Left lung (tissue), 14 donors: ENCODE measurements at places on chromosomes 3 and 15. TPM values are rescaled to one million over a fixed set of nuclear protein-coding genes. Genes with fewer than 3 reads are reported as not detected.

- no peaks in the 10 kb centered on the region for H3K27me3 ChIP-seq
- no peaks in the 10 kb centered on the region for H3K36me3 ChIP-seq
- H3K27ac ChIP-seq = no peak overlapping the region
- H3K4me1 ChIP-seq = no peaks in the 10 kb centered on the region
- DNase-seq = no peak
Observed at GRCh38 chr3:86996261-86996955, 5.5 kb upstream of the VGLL3 start.

DNA sequence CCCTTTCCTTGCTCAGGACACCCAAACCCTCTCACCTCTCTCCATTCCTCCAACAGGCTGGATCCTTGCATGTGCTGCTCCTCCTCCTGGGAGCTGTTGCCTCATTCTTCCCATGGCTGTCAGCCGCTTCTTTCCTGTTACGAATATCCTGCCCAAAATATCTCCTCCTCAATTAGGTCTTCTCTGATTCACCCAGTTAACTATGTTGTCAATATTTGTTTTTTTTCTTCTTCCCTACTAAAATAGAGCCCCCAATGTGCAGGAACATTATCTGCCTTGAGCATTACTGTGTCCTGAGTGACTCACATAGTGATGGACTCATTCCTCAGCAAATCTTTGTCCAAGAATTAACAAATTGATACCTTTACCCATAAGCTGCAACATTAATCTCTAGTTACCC, 357.2 kb downstream of the CLSTN2 start:
- H3K36me3 ChIP-seq = no peaks in the 10 kb centered on the region
- no peak for DNase-seq
- no peaks in the 10 kb centered on the region for H3K4me1 ChIP-seq
- no peak overlapping the region for H3K27ac ChIP-seq

CLDN18 gene
- polyA plus RNA-seq = 140 TPM

DNA sequence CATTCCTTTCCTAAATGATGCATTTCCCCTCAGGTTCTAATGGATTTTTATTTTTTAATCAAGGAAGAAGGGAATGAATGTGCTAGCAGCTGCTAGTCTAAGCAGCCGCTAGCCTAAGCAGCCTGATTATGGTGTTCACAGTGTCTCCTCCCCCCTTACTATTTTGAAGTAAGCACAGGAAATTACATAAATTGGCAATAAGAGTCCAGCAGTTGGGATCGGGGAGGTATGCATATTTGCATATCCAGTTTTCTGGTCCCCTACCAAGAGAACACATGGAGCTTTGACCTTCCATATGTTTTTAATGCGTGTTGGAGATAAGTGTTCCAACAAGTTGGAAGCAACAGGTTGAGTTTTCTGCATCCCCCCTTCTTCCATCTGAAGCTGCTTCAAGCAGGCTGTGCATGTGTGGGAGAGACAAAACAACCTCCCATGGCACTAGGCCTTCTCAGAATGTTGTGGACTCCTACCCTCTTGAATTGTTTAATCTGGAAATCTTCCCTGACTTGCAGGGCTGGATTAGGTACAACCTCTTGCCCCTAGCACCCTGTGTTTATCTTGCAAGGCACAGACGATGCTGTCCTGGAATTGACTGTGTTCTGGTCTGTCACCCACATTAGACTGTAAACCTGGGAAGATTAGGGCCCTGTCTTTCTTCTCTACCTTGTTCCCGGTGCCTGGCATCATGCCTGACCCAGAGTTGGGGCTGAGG, 124.8 kb upstream of the LRIG1 start:
- no peak overlapping the region for H3K27ac ChIP-seq
- H3K27me3 ChIP-seq = no peaks in the 10 kb centered on the region
- no peaks in the 10 kb centered on the region for H3K4me1 ChIP-seq
- H3K36me3 ChIP-seq = no peaks in the 10 kb centered on the region

- peak; percentile 61 for DNase-seq
- peaks cover 63% of the 10 kb centered on the region for H3K4me1 ChIP-seq
- no peaks in the 10 kb centered on the region for H3K36me3 ChIP-seq
- H3K27ac ChIP-seq = peak overlapping the region; percentile 95
- H3K4me3 ChIP-seq = peak overlapping the region; percentile 58
Observed at GRCh38 chr3:52246728-52247408, 1.3 kb downstream of the PPM1M start.

GASK1A gene
- polyA plus RNA-seq = 3.1 TPM

GRCh38 chr3:32641356-32641755, 43.6 kb upstream of the CNOT10 start:
- no peaks in the 10 kb centered on the region for H3K36me3 ChIP-seq
- H3K4me1 ChIP-seq = no peaks in the 10 kb centered on the region

BAHD1 gene
- 11.7 TPM for polyA plus RNA-seq

- no peak for DNase-seq
- H3K27me3 ChIP-seq = no peaks in the 10 kb centered on the region
- H3K36me3 ChIP-seq = no peaks in the 10 kb centered on the region
- no peak overlapping the region for H3K4me3 ChIP-seq
- no peaks in the 10 kb centered on the region for H3K4me1 ChIP-seq
Observed at GRCh38 chr3:1583044-1583443, 490.2 kb downstream of the CNTN6 start.

DNA sequence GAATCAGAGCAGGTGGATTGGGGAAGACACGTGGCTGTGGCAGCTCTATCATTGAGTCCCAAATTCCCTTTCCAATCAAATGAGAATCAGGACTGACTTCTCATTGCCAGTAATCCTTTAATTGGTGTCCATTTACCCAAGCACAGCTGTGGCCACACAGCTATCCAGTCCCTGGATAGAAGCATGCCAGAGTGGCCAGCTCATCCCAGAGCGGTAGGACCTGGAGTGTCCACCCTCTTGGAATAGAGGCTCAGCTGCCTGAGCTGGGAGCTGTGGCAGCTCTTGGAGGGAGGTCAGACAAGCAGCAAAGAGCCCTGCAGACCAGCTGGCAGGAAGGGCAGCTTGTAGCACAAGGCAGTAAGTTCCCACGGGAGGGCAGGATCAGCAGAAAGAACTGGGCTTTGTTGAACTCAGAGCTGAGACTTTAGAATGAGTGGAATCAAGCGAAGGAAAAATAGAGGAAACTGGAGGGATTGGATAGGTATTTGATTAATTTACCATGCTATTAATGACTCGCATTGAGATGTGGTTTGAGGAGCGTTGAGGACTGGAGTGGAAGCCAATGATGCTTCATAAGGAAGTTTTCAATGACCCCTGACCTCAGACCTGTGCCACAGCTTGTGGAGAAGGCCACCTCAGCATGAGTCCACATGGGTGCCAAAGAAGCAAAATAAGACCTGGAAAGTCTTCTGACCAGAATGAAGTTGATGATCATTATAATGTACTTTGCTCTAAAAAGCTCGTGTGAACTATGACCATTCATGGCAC, 6.9 kb upstream of the ALPK3 start:
- H3K27me3 ChIP-seq = no peaks in the 10 kb centered on the region
- DNase-seq = no peak
- H3K4me1 ChIP-seq = no peaks in the 10 kb centered on the region
- no peak overlapping the region for H3K4me3 ChIP-seq
- no peaks in the 10 kb centered on the region for H3K36me3 ChIP-seq

- no peaks in the 10 kb centered on the region for H3K36me3 ChIP-seq
- H3K27ac ChIP-seq = no peak overlapping the region
- H3K4me1 ChIP-seq = no peaks in the 10 kb centered on the region
- no peak for DNase-seq
Observed at GRCh38 chr15:49492151-49492550, 69.1 kb downstream of the FGF7 start.

ACSBG1 gene
- 0.69 TPM for polyA plus RNA-seq

- no peaks in the 10 kb centered on the region for H3K36me3 ChIP-seq
- H3K4me1 ChIP-seq = no peaks in the 10 kb centered on the region
- no peak for DNase-seq
- peak overlapping the region; percentile 93 for H3K27ac ChIP-seq
Observed at GRCh38 chr3:115659253-115660220, 36.2 kb downstream of the GAP43 start.

DNA sequence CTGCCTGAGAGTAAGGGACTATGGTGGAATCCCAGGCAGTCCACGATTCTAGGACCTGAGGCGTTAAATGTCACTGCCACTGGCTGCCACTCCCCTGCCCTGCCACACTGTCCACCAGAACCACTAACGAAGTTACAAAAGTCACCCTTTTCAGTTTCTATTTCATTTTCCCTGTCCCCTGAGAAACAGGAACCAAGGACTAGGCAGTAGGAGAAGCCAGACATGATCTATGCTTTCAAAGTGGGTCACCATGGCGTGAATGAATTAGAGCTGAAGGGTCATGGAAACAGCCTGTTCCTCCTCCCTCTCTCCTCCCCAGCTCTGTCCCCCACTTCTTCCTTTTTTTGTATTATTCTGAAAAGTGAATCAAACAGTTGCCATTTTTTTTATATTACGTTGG, 9.1 kb upstream of the ADPRH start:
- no peak overlapping the region for H3K27ac ChIP-seq
- H3K36me3 ChIP-seq = no peaks in the 10 kb centered on the region
- DNase-seq = no peak
- H3K4me3 ChIP-seq = no peak overlapping the region
- peaks cover 4% of the 10 kb centered on the region for H3K4me1 ChIP-seq

GRCh38 chr3:156474560-156475389, 80.1 kb downstream of the SSR3 start:
- H3K27me3 ChIP-seq = peaks cover 10% of the 10 kb centered on the region
- H3K27ac ChIP-seq = no peak overlapping the region
- no peaks in the 10 kb centered on the region for H3K36me3 ChIP-seq

- no peak overlapping the region for H3K27ac ChIP-seq
- no peaks in the 10 kb centered on the region for H3K27me3 ChIP-seq
- no peak for DNase-seq
- H3K4me3 ChIP-seq = no peak overlapping the region
Observed at GRCh38 chr3:55964491-55964985, 477.4 kb upstream of the WNT5A start.

DNA sequence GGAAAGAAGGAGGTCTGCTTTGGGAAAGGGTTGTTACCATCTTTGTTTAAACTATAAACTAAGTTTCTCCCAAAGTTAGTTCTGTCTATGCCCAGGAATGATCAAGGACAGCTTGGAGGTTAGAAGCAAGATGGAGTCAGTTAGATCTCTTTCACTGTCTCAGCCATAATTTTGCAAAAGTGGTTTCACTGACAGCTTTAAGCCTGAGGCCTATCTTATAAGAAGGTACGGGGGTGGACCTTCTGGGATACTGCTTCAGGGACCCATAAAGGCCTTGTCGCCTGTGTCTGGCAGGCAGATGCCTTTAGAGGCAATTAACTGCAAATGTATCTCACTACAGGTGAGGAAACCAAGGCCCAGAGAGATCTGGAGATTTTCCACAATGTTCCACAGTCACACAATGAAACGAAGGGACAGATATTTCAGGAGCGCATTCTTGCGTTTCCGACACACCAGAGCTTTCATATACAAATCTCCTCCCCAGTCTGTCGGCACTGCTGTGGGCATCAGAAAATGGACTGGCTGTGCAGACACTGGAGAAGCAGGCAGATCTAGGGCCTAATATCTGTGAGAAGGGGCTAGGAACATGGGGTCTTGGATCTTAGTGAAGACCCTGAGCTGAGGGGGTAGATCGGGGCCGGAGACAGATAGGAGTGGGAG, 169.5 kb upstream of the SMAD3 start:
- no peak for DNase-seq
- H3K36me3 ChIP-seq = no peaks in the 10 kb centered on the region

SERPINI2 gene
- polyA plus RNA-seq = 1.9 TPM

- no peaks in the 10 kb centered on the region for H3K4me1 ChIP-seq
- no peak for DNase-seq
Observed at GRCh38 chr3:71300951-71301393, 282.6 kb downstream of the FOXP1 start.

POC1A gene
- polyA plus RNA-seq = 8.7 TPM

DNA sequence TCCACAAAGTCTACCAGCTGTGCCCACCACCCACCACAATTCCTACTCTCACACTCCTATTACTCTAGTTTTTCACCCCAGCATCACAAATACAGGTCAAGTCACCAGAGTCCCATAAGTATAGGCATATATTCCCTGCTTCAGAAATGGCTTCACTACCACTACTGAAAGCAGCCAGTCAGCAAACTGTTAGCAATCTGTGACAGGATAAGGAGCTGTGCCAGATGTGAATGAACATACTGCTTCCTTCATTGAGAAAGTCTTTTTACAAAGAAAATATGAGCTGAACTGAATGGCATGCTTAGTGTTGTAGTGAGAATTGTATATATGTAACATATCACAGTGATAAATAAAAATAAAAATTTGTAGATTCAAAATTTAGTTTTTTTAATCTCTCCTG, 76.8 kb downstream of the C3orf85 start:
- no peak overlapping the region for H3K27ac ChIP-seq
- H3K36me3 ChIP-seq = no peaks in the 10 kb centered on the region
- H3K4me3 ChIP-seq = no peak overlapping the region
- DNase-seq = peak; percentile 9
- H3K4me1 ChIP-seq = no peaks in the 10 kb centered on the region

- no peaks in the 10 kb centered on the region for H3K27me3 ChIP-seq
- no peak for DNase-seq
Observed at GRCh38 chr3:101685870-101686307, 629 bp downstream of the RPL24 start.

- H3K36me3 ChIP-seq = no peaks in the 10 kb centered on the region
- no peaks in the 10 kb centered on the region for H3K27me3 ChIP-seq
- no peak for DNase-seq
- H3K4me1 ChIP-seq = no peaks in the 10 kb centered on the region
- no peak overlapping the region for H3K4me3 ChIP-seq
- H3K27ac ChIP-seq = no peak overlapping the region
Observed at GRCh38 chr3:173739726-173740125, 342.2 kb downstream of the NLGN1 start.

GRCh38 chr3:194640829-194641228, 7.6 kb upstream of the TMEM44 start:
- H3K27ac ChIP-seq = no peak overlapping the region
- no peaks in the 10 kb centered on the region for H3K27me3 ChIP-seq
- no peak for DNase-seq
- no peaks in the 10 kb centered on the region for H3K4me1 ChIP-seq

CELF6 gene
- polyA plus RNA-seq = 3.3 TPM

ROBO1 gene
- 97.5 TPM for polyA plus RNA-seq

DNA sequence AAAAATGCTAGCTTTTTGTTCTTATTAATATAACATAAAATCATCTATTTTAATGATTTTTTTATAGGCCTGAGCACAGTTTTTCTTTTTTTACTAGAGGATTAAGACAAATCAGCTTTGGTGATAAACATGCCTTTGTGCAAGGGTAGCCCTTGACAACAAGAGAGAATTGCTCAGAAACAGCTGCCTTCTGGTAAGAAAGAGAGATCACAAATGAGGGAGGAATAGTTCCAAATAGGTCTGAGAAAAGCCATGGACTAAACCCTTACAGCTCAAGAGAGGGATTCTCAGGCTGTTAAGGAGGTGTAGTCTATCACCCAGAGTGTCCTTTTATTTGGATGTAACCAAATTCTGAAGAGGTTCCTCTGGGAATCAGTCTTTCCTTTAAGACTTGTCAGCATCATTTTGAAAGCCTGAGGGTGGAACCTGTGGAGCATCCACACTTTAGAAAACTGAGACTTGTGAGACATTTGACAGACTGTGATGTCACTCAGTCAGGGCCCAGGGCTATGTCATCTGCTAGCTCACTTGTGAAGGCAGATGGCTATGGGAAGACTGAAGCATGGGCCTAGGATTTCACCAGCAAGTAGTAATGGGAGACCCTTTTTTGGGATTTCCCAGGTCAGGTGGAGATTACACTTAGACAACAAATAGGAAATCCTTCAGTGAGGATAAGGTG, 102.9 kb upstream of the KCNAB1 start:
- no peak for DNase-seq
- no peaks in the 10 kb centered on the region for H3K27me3 ChIP-seq
- no peak overlapping the region for H3K27ac ChIP-seq
- H3K4me3 ChIP-seq = no peak overlapping the region

GRCh38 chr3:15333099-15333955, 941 bp upstream of the SH3BP5 start:
- peak overlapping the region; percentile 87 for H3K27ac ChIP-seq
- peaks cover 9% of the 10 kb centered on the region for H3K4me1 ChIP-seq
- H3K27me3 ChIP-seq = no peaks in the 10 kb centered on the region
